ENCODE measurements at places on chromosomes 4 and X.

DNA sequence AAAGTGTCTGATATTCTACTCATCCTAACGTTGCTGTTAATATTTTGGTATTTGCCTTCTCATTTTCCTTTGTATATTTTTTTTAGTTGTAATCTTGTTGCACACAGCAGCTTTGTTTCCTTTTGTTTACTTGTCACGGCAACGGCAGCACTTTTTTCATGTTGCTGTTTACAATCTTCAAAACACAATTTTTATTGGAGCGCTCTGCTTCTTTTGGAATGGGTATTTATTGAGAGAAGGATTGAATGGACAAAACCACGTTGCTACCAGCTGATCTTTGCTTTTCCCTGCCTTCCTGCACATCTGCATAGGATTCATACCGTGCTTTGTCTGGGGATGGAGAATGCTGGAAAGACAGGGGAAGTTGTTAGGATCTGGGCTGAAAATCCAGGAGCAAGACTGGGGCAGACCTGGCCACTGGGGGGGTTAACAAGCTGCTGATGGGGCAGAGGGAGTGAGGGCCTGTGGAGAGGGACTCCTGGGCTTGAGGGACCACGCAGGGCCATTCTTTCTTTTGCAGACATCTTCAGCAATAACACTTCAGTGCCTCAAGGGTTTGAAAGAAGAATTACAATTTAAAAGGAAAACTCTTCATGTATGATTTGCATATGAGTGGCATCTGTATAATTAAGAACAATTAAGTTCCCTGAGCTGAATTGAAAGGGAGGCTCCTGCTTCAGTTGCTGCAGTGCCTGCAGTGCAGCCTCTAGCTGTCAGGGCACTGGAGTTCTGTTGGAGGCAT lies 69.8 kb downstream of the TMEM131L start:
- DNase-seq: peak; percentile 2

DNA sequence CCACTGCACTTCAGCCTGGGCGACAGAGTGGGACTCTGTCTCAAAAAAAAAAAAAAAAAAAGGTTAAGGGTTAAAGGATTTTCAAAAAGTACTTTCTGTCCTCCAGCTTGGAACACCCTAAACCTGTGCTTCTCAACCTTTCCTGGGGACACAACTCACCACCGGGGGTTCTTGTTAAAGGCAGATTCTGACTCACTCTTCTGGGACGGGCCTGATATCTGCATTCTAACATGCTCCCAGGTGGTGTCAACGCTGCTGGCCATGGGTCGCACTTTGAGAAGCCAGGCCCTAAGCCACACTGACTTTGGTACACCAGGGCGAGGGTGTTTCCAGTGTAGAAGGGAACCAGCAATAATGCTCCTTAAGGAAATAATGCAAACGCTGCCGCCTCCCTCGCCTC lies 46.1 kb downstream of the AFAP1 start:
- no peak for DNase-seq

GRCh38 chr4:68872643-68873502 lies 57.1 kb downstream of the UGT2B10 start:
- no peak for DNase-seq

DNA sequence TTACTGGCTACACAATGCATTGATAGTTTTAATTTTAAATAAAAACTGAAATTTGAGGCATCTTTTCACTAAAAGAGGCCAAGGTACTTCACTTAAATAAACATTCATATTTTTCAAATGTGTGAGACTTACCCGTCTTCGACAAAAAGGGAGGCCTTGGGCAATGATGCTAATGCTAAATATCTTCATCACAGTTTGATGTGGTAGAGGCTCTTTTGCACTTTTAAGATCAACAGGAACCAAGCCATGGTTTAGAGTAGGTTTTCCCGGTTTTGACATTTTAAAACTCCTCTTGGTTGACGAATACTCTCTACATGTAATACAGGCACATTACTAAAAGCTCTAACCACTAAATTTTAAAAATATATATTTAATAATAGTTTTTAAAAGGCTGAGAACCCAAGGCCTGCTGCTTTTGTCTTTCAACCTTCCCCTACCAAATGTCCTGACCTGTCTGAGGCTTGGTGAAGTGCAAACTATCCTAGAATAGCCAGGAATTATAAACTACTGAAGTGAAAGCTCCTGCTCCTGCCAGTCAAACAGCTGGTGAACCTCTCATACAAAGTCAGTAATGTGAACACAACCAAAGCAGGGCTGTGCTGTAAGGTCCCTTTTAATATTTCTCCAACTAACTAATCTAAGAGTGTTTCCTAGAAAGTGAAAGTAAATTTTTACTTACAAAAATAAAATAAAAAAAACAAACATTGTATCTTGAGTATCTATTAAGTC lies 153.7 kb downstream of the FBXW7 start:
- DNase-seq: no peak

GRCh38 chrX:81779701-81780100 lies 577.8 kb downstream of the SH3BGRL start:
- no peak for DNase-seq

All from NCI-H146 (cell line).